ENCODE measurements at places on chromosomes 11 and 22.

- DNase-seq = no peak
Observed at GRCh38 chr11:66002648-66003225, 434 bp downstream of the BANF1 start.

GRCh38 chr22:44571566-44572413, 73.8 kb upstream of the RTL6 start:
- DNase-seq = no peak

- no peak for DNase-seq
Observed at GRCh38 chr11:113675003-113675561, 31.0 kb downstream of the TMPRSS5 start.

DNA sequence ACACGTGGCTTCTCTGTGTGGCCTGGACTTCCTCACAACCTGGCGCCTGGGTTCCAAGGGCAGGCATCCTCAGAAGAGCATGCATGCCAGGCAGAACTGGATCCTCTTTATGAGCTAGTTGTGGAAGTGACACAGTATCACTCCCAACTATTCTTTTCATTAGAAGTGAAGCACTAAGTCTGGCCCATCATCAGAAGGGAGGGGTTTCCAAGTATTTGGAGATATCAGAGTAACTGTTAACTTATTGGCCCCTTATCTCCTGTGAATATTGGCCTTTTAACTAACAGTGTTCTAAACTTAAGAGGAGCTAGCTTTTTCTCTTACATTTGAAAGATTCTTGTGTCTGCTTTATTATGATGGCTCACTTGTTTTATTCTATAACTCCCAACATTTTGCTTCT, 35.5 kb downstream of the FDX1 start:
- DNase-seq = no peak

DNA sequence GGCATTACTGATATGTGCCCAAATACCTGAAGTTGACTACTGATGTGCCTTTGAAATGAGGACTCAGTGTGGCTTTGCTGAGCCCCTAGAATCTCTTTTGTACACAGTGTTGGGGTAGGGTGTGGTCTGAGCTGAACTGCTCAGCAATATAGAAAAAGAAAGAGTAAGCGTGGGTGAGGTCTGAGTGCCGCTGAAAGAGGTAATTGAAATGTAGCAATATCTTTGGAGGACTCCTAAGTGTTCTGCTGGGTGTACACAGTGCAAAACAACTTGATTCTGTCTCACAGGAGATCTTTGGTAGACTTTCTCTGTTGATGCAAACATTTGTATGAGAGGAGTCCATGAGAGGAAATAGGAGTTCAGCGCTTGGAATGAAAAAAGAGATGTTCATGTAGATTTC, 73.7 kb upstream of the PTPN5 start:
- DNase-seq = no peak

GRCh38 chr22:26642465-26643417, 14.6 kb upstream of the MIAT start:
- peak; percentile 41 for DNase-seq

DNA sequence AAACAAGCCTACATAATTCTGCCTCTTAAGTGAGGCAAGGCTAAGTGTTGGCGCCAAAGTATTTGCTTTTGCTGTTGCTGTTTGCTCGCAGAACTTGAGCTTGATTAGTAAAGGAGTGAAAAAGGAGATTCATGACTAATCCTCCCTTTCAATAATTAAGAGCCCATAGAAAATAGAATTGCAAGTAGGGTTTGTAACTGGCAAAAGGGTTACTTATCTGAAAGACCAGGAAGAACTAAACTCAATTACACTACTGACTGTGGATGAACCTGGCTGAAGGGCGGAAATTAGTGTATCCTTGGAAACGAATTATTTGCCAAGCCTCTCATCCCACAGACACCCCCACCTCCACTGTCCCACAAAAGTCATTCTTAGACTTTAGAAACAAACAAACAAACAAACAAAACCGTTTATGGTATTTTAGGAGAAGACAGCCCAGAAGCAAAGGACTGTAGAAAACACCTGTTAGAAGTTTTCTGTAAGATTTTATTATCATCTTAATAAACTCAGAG, 411 bp upstream of the EXPH5 start:
- DNase-seq = no peak

- DNase-seq = no peak
Observed at GRCh38 chr11:1150769-1151365, 6.9 kb upstream of the MUC5AC start.

- no peak for DNase-seq
Observed at GRCh38 chr22:45357490-45357889, 47.8 kb downstream of the FAM118A start.
